Activated CD4-positive, alpha-beta T cell treated with anti-CD3 and anti-CD28 coated beads, Interleukin-2, amount 50 U/mL, for 16 hours (primary cell): ENCODE measurements at places on chromosomes 4 and X.
A peak's percentile ranks its signal among the peaks of the same experiment; 100 is the strongest.

DNA sequence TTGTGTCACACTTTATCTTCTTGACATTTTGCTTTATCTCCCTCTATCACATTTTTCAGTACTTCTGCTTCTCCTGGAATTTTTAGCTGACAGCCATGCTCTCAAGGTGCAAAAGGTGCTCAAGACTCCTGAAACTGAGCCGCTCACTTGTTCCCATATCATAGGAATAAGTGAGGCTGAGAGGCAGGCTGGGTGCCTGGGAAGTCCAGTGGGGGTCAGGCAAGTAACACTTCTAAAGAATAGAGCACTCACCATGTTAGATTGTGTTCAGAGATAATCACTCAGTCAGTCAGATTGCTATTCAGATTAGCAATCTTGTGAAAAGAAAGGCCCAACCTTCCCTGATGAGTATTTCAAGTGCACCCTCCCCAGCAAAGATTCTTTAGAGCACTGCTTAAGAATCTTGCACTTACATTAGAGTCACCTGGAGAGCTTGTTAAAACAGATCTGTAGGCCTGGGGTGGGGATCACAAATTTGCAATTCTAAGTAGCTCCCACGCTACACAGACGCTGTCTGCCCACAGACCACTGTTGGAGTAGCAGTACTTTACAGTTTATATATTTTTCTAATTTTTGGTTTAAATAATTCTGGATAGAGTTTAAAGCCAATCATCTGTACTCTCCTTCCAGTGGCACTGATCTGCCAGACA is 23.1 kb upstream of the LRAT start:
- DNase-seq = no peak

DNA sequence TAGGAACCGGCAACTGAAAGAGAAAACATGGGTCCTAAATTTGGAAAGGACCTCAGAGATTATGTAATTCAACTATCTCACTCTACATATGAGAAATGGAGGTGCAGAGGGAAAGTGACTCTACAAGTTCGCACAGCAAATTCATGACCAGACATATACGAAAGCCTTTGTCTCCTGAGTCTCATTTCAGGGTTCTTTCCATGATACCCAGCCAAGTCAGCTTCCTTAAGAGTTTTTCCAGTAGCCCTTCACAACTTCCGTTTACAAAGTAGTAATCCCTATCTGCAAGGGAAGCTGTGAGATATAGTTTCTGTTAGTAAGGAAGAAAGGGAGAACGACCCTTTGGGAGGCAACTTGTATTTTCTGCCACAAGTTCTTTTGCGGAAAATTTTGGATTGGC is 110.6 kb downstream of the TEX13A start:
- no peak for DNase-seq

DNA sequence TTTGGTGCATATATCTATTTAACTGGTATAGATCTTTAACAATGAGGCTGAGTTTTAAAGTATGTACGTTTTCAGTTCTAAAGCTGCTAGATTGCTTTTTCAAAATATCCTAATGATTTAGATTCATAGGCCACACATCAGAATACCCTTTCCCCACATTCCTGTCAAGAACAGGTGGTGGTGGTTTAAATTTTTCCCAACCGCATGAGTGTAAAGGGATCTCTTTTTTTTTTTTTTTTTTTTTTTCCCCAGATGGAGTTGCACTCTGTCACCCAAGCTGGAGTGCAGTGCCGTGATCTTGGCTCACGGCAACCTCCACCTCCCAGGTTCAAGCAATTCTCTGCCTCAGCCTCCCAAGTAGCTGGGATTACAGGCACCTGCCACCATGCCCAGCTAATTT is 28.0 kb downstream of the NUP54 start:
- DNase-seq = no peak

- peak; percentile 20 for DNase-seq
Observed at GRCh38 chrX:134625315-134625718, 33.0 kb downstream of the PLAC1 start.

DNA sequence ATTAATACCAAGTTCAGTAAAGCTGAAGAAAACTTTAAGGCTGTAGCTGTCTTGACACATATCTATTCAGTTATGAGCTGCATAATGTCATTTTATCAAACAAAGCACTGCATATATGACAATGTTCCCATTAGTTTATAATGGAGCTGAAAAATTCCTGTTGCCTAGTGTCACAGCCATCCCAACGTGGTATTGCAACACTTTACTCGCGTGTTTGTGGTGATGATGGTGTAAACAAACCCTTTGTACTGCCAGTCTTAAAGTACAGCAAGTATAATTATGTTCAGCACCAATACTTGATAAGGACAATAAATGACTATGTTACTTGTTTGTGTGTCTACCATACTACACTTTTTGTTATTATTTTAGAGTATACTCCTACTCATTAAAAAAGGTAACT is 1415.6 kb upstream of the PCDH7 start:
- no peak for DNase-seq

- no peak for DNase-seq
Observed at GRCh38 chr4:145489556-145489955, 7.9 kb downstream of the SMAD1 start.

GRCh38 chr4:17502756-17503155 is 9.1 kb downstream of the QDPR start:
- no peak for DNase-seq

GRCh38 chr4:66842724-66843088 is 702.6 kb downstream of the CENPC start:
- no peak for DNase-seq

DNA sequence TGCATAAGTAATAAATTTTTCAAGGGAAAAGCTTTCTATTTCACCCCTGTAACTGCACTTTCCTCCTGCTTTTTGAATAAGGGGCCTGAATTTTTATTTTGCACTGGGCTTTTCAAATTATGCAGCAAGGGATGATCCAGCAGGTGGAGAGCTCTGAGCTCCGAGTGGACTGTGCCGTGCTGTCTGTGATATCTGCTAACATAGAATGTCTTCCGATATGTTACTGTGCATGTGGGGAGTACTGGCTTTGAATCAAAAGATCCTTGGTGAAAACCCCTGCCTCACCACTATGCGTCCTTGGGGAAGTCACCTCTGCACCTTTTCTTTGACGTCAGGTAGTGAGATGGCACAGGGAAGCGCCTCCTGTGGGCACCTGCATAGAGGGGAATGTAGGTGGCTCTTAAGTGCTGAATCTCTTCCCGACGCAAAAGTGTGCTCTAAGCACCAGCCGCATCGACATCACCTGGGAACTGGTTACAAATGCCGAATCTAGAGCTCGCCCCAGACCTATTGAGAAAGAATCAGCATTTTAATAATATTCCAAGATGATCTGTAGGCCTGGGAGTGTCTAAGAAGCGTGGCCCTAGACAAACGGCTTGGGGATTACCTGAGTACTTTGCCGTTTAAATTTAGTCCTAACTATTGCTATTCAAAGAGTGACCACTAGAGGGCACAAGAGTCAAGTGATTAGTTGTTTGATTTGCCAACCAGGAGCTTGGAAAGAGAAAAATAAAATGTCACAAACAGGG is 19.2 kb upstream of the WFS1 start:
- DNase-seq = peak; percentile 76

- no peak for DNase-seq
Observed at GRCh38 chr4:10053635-10054453, 32.5 kb upstream of the SLC2A9 start.

GRCh38 chrX:140510895-140511295 is 6.0 kb upstream of the SOX3 start:
- no peak for DNase-seq

DNA sequence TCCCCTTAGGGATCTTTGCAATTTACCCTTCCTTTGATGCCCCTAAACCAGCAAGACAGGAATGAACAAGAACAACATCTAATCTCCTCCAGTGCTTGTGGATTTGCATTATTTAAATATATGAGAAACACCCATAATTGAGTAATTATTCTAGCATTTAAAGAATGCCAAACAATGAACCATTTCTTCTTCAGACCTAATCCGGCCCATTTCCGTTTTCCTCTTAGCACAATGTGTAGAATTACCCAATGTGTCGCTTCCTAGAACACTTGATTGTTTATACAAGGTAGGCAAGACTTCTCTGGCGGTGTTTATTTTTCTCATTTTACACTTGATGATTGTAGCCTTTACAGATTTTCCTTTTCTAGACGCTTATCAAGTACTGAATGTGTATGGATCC is 43.5 kb downstream of the CLDN34 start:
- DNase-seq = no peak

DNA sequence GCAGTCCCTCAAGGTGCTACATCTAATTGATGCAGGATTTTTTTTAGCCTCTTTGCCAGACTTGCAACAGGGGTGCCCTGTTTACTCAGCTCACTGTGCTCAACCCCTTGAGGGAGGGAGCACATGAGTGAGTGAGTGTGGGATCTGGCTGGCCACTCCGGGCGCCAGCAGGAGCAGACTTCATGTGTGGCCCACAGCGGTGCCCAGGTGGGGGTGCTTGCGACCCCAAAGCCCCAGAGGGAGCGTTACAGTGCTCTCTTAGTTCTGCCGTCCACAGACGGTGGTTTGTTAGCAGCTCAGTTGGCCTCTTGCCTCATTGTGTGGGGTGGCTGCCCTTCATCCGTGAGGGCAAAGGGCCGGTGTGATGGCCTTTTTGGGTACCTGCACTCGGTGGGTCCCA is 81.6 kb upstream of the MYOZ2 start:
- no peak for DNase-seq

DNA sequence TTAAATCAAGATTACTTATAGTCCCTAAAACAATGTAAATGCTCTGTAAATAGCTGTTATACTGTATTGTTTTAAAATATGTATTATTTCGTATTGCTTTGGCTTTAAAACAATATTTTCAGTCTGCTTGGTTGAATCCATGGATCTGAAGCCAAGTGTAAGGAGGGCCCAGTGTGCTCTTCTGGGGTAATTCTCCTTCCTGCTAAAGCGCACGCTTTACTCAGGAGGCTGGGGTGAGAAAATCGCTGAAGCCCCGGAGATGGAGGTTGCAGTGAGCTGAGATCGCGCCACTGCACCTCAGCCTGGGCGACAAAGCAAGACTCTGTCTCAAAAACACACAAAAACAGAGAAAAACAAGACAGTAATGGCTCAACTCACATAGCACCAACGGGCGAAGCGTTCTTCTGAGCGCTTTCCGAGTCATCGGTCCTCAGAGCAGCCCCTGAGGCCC is 391 bp upstream of the IDUA start:
- no peak for DNase-seq

DNA sequence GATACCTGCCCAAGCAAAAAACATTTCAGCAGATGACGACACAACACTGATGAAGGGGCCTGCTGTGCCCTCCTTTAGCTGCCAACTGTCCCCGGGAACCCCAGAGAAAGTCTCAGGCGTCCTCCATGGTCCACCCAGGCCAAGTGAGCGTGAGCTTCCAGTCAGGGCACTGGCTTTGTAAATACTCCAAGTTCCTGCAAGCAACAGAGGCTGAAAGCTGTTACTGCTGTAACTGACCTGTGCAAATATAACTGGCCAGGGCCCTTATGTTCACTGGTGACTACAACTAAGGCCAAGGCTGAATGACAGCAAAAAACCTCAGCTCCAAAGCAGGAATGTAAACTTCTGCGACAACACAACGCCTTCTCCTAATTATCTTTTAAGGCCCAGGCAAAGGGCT is 8.2 kb downstream of the WDR1 start:
- no peak for DNase-seq

- DNase-seq = peak; percentile 42
Observed at GRCh38 chr4:122195718-122196117, 43.6 kb downstream of the BLTP1 start.

DNA sequence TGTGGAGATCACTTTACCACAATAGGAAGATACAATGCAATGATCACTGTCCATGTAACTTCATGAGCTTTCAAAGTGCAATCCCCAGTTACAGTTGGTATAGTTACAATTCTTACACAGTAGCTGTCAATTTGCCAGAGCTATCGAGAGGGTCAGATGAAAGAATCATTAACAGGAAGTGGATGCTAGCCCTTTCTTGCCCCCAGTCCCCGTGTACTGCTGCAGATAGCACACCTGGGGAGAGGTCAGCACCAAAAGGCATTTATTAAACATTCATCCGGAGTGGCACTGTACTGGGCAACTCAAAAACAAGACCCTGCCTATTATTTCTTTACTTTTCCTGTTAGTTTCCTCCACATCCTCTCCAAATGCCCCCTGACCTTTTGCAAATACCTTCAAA is 47.7 kb downstream of the SOD3 start:
- DNase-seq = no peak

GRCh38 chr4:23311983-23312382 is 577.9 kb downstream of the PPARGC1A start:
- DNase-seq = no peak

- peak; percentile 12 for DNase-seq
Observed at GRCh38 chrX:12080265-12080664, 58.0 kb upstream of the FRMPD4 start.

DNA sequence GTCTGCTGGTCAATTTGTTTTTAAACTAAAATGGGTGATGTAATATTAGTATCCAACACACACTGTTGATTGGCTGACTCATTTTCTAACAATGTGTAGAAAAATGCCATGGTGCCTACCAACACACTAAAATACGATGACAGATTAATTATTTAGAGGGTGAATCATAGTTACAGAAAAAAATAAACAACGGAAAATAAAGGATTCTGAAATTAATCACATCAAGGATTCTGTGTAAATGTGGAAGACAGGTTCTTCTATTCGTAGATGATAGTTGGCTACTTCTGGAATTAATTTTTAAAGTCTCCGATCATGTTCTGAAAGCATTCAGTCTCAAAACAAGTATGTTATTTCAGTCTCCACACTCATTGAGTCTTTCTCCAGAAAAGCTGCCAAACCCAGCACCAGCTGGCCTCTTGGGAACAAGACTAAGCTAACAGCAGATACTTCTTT is 8.2 kb upstream of the IQCM start:
- no peak for DNase-seq

DNA sequence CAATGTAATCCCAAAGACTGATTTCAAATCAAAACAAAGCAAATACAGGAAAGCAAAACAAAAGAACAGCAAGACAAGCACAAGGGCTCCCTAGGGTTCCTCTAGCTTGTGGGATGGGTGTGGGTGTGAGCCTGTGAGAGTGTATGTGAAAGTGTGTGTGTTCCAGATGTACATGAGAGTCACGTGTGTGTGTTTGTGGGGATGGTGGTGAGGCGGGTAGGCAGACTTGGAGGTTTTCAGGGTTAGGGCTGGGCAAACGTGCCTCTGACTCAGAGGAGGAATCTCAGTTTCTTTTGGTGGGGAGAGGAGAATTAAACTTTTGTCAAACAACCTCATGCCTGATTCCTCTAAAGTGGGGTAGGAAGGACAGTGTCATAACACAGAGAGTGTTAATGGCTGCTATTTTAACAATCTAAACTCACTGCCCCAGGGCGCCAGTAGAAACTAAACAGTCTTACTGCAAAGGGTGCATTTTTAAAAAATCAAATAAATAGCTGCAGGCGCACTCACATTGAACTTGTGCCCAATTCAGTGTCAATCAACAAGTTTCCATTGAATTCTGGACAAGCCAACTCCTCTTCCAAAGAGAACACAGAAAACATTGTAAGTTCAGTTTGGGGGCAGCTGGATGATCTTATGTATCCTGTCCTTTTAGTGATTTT is 51.8 kb downstream of the CHRDL1 start:
- peak; percentile 3 for DNase-seq

- no peak for DNase-seq
Observed at GRCh38 chr4:128847082-128847724, 37.7 kb downstream of the JADE1 start.

- no peak for DNase-seq
Observed at GRCh38 chr4:53128706-53129357, 237.0 kb downstream of the SCFD2 start.
